Left renal cortex interstitium (tissue), 4 donors: ENCODE measurements at places on chromosomes 7 and 10.

- DNase-seq: no peak
Observed at GRCh38 chr10:73655990-73656298, at the start of gene SYNPO2L. SYNPO2L (minus strand) TSS chr10:73656029; CDS start chr10:73655922, 107 bp downstream.

DNA sequence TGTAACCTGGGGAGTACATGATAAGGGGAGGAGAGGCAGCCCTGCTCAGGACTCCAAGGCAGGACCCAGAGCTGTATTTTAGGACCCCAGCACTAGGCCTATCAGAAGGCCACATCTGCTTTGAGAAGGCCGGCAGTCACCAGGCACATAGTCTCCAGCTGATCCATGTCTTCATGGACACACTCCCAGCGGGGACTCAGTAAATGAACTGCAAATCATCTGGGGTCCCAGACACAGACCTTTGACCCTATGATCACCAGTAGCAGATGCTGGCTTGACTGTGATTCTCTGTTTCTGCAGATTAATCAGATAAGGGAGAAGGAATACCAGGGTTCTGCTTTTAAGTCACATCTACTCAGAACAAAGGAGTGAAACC lies 341.4 kb upstream of the PODXL start:
- no peak for DNase-seq

DNA sequence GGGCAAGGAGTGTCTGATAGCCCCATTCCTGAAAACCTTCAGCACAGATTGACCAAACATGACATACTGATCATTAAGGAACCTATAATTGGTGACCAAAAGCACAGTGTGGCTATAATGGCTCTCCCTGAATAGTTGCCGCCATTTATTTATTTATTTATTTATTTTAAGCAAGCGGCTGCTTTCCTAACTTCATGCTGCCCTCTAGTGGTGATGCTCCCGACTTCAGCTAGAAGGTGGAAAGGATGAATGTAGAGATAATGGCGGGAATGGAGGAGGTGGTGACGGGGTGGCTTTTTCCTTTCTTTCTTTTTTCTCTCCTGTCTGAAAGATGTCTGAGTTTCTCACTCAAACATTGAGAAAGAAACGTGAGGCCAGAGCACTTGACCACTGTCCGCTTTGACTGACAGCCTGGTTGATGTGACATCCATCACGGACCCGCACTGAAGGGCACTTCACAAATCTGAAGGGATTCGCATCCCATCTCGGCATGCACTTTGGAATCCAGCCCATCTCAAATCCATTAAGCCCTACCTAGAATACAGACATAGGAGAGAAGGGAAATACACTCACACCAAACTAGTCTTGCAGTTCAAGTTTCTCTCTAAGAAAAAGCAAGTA lies 1090.1 kb downstream of the KCNMA1 start:
- DNase-seq: peak; percentile 73

DNA sequence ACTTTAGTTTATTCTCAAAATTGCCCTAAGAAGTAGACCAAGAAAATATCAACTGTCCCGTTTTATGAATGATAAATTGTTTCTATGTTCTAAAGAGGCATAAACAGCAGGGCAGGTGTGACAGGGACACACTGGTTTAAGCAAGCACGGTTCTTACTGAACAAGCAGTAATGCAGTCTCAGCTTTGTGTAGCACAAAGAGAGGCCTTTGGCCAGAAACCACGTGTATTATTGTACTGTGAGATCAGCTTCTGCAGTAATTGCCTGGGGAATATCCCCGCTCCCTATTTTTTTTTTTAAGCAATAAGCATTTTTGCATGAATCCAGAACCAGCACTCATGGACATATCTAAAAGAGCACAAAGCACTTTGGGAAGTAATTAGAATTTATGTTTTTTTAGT lies 255.4 kb downstream of the WDR11 start:
- DNase-seq: no peak

DNA sequence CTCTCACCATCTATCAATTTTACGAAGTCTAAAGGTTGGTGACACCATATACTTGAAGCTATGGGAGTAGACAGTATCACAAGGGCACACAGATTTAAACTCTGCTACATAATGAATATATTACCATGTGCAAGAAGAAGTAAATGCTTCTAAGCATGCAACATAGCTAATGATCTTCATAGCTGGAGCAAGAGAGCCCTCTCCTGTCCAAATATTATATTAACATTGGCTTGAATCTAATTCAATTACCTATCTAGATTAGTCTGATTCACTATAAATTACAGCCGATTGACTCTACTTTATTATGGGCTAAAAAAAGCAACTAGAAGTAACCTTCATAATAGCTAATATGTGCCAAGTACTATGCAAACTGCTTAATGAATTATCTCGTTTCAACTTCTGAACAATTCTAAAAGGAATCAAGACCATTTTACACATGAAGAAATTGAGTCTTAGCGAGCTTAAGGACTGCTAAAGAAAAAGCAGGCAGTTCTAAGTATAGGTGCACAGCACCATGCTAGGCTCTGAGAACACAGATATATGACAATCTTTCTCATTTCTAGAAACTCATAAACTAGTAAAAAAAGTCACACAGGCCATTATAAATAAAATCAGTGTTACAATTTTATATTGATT lies 21.9 kb downstream of the FRA10AC1 start:
- DNase-seq: peak; percentile 47

DNA sequence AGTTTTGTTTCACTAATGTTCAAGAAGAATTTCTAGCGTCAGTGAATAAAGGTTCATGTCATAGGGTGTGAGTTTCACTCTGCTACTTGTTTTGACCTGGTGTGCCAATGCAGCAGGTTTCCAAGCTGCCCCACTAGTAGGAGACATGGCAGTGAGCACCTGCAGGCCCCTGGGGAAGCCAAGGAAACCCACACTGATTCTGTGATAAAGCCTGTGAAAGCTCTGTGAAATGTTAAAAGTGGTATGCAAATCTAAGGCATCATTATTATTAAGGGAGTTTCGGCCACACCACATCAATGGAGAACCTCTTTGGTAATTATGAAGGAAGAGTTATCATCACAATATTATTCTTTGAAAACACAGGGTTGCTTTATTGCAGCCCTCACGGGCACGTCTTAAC lies 46.4 kb downstream of the ABCB5 start:
- no peak for DNase-seq

GRCh38 chr7:130741331-130741995 lies 7.5 kb upstream of the KLF14 start:
- no peak for DNase-seq

DNA sequence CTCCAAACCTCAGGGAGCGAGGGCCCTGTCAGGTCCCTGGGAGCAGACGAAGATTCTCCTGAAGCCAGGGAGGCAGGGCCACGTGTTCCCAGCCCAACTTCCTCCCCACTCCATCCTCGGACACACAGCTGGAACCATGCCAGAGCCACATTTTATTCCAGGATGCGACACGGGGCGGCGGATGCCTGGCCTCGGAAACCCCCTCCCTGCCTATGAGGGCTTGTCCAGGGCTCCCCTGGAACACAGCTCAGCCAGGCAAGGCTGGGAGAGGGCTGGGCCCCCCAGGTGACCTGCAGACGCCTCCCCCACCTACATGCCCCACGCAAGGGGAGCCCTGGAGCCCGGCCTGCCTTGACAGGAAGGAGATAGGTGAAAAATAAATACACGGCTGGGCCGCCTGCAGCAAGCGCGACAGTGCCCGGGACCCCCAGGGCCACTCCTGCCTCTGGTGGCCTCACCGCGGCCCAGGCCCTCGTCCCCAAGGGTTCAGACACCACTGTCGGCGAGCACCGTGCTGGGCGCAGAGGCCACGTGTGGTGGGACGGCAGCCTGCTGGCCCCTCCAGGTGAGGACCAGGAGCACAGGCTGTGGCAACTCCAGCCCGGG lies 21.5 kb downstream of the GET4 start:
- no peak for DNase-seq
